Activated CD8-positive, alpha-beta memory T cell treated with anti-CD3 and anti-CD28 coated beads for 48 hours (primary cell): ENCODE measurements at places on chromosomes 16 and 17.

DNA sequence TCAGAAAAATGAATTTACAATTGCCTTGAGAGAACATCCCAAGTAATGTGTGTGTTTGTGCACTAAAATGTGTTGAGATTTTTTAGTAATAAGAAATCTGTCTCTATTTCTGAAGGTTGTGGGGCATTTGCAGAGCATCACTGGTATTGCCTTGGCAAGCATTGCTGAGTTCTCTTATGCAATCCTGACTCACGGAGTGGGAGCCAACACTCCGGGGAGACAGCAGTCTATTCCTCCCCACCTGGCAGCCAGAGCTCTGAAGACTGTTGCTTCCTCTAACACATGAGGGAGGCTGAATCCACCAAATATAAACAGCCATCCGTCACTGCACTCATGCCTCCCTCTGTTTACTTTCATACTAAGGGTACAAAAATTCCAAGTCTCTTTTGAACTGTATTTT is 10.6 kb downstream of the CNTD1 start:
- DNase-seq: no peak

DNA sequence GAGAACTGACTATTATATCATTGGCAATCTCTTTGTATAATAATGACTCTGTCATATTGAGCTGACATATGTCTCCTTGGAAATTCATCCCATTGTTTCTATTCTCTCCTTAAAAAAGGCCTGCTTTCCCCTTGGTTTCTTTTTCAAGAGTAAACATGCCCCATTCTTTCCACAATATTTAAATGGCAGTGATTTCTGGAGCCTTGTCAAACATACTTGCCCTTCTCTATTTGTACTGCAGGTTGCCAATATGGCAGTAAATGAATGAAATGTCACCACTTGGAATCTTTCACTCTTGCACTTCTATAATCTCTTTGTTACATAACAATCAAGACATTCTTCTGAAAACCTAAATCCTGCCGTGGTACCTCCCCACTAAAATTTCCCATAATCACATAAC is 1265.1 kb upstream of the CDH8 start:
- DNase-seq: no peak

DNA sequence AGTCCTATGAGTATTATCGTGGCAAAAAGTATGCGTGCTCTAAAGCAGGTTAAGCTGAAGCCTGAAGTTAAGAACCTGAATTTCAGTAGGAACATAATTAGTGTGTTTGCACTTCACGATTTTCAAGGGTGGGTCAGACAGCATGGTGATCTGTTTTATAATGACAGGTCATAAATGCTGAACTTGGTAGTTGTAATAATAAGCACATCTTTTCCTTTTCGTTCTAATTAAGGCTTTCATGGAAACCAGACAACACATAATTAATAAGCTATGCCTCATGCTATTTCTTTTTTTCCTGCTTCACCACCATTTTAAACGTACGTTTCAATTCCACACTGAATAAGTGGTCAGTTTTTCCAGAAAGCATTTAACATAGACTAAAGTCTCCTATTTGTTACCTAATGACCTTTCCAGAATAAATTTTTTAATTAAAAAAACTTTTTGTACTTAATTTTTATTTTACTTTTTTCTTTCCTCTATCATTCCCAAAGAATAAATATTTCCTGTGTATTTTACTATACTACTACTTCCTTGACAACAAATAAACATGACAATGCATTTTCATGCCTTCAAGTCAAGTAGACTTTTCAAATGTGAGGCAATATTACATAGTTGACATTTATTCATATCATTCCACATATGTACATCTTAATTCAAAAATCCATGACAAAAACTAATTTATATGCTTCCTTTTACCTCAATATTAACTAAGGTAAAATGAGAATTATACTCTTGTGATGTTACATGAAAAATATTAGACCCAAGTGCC is 22.4 kb downstream of the CMC2 start:
- DNase-seq: no peak

DNA sequence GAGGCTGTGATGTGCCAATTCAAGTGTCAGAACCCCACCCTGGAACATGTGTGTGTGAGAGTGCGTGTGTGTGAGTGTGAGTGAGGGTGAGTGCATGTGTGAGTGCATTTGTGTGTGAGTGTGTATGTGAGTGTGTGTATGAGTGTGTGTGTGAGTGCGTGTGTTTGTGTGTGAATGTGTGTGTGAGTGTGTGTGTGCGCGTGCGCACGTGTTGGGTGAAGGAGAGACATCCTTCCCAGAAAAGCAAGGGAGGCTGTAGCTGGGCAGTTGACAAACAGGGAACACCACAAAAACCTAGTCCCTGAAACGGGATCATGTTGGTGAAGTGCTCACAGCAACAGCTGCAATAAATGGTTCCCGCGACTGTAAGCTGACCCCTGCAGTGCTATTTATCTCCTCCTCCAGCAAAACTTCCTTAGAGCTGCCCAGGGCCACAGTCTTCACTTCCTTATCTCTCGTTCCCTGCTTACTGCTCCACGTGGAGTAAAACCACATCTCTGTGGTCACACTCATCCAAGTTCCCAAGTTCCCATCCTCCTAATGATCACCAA is 40.1 kb upstream of the RPL38 start:
- DNase-seq: no peak

DNA sequence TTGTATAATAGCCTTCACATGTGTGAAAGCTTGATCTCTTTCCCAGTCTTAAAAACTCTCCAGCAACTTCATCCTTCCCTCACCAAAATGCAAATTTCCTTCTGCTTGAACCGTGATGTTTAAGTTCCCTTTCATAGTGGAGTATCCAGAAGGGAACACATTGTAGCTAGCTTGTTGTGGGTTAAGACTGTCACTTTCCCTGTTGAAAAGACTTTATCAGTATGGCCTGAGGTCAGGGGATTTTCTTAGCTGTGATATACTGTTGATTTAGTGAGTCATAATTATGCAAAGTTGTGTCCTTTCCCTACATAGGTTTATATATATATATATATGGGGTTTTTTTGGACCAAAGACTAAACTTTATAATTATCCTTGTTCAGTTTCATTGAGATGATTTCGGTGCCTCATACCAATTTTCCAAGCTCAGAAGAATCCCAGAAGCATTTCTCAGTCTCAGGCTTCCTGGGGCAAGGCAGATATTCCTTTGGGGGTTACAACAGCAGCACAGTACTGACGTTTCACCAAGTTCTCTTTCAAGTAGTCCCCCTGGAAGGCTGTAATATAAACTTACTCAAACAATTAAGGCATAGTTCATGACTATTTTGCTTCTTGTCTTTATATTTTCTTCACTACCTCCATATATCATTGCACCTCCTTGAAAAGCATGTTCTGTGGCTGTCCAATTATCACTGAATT is 35.7 kb downstream of the ESRP2 start:
- DNase-seq: no peak

GRCh38 chr16:75138636-75139035 is 9.7 kb upstream of the ZFP1 start:
- no peak for DNase-seq

- DNase-seq: no peak
Measured at GRCh38 chr16:7420079-7420478, 87.4 kb downstream of the RBFOX1 start.

DNA sequence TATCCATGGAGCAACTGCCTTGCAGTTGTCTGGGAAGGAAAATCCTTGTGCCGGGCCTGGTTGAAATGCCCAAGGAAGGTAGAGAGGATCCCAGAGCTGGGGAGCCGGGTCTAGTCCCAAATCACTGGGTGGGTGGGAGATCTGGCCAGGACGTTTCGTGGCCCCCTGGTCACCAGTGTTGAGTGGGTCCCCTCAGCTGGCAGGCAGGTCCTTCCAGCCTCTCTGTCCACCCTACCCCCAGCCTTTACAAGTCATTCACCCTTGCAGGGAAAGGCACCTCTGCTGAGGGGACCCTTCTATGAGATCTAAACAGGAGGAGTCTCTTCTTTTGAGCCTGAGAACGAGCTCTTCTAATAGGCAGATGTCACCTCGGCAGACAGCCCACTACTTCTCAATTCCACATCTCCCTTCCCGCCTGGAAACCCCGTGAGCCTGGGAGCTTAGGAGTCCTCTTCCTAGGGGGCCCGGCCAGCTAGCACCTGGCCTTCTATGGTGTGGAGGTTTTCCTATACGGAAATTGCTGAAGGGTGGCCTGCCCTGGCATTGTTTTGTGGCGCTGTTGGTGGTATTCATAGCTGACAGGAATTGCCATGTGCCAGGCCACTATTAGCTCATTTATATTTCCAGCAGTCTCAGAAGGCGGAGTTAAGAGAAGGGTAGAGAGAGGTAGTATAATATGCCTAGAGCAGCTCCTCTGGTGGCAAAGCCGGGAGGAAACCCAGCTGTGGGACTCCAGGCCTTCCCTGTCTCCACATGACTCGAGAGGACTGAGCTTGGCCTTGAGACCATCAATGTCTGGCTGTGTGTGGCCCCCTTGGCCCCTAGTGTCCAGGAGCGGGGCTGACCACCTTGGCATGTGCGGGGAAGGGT is 13.3 kb downstream of the MPRIP start:
- no peak for DNase-seq

DNA sequence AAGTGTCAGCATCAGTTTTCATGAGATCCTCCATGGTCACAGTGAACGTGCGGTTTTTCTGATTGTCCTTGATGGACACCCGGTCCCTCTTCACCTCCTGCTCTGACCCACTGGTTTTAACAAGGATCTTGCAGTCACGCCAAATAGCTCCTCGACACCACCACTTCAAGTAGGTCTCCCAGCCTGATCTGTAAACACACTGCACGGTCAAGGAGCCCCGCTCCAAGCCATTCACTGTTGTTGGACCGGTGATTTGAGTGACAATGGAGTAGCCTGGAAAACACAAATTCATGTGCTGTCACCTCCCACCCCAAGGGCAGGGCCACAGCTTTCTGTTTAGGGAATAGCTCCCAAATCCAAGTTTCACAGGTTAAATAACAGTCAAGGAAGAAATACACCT is 8.2 kb downstream of the CD300LF start:
- DNase-seq: no peak

DNA sequence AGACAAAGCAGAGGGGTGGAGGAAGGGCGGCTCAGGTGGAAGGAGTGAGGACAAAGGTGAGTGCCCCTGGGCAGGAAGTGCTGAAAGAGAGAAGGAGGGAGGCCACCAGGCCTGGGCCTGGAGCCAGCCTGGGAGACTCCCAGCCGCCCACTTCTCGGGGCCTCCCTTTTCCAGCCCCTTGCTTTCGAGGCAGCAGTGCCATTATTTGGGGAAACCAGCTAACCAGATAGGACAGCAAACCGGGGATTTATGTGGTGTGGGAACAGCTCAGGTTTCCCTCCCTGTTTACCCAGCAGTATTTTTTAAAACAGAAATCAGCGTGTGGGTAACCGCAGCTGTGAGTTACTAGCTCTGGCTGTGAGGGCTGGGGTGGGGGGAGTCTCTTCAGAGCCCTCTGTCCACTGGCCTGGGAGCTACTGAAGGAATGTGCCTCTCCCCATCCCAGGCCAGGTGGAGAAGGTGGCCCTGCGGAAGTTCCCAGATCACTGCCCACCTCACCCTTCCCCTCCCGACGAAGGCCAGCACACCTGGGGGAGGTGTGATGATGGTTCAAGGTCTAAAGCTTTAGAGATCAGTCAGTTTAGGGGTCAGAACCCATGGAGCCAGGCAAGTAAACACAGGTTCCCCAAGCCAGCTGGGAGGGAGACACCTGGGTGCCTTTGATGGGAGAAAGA is 8.4 kb upstream of the MEOX1 start:
- no peak for DNase-seq
